ENCODE measurements at places on chromosomes 16 and 17. TPM values are rescaled to one million over a fixed set of nuclear protein-coding genes. Genes with fewer than 3 reads are reported as not detected.

Gene PLLP
- not detected for total RNA-seq

Gene CDH5
- total RNA-seq: not detected

Gene MMP28
- total RNA-seq: not detected

GRCh38 chr17:15385305-15385704, 43.9 kb upstream of the TEKT3 start:
- DNase-seq: no peak

Data from Karpas-422 (cell line).